ENCODE measurements at places on chromosomes 3 and 15.

DNA sequence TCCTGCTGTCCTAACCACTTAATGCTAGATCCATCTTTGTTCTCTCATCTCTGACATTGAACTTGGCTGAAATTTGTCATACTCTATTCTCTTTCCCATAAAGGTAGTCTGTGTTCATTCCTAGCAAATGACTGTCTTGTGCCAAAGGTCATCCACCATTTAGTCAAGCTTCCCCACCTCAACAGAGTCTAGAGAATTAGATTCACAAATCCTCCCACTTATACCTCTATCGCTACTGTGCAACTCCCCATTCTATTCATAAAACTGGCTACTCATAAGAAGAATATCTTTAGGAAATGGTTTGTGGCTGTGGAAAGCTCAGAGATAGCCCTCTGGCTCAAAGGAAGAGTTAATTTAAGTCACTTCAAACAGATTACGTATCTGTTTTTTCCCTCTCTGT is 59.7 kb upstream of the MBNL1 start:
- DNase-seq = no peak

DNA sequence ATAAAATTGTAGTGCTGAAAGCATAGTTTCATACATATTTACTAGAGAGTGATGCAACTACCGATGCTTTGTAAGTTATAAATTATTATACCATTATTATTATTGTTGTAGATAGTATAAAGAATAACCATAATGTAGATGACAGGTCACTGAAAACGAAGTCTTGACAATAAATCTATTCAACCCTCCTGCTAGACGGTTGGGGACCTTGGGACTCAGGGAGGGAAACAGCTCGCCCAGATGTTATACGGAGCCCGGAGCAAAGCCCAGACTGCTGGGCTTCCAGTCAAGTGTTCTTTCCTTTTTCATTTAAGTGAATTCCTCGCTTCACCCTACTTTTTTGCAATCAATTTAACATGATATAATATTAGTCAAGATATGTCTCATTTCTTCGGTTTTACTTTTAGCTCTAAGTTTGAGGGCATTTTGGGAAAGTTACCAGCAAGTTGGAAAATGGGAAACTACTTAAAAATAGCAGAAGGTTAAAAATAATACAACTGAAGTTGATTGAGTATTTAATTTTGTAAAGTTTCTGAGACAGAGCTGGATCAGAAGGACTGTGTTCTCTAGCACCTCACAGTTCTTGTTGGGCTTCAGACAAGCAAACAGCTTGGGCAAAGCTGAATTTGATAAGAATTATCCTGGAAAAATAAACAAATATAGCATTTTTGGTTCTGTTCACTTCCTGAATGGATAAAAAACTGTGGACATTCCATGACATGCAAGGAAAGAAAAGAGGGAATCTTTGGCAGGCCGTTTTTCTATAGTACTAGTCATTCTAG is 173.4 kb upstream of the TP63 start:
- DNase-seq = no peak

- no peak for DNase-seq
Measured at GRCh38 chr3:101725194-101725889, 928 bp downstream of the CEP97 start.

DNA sequence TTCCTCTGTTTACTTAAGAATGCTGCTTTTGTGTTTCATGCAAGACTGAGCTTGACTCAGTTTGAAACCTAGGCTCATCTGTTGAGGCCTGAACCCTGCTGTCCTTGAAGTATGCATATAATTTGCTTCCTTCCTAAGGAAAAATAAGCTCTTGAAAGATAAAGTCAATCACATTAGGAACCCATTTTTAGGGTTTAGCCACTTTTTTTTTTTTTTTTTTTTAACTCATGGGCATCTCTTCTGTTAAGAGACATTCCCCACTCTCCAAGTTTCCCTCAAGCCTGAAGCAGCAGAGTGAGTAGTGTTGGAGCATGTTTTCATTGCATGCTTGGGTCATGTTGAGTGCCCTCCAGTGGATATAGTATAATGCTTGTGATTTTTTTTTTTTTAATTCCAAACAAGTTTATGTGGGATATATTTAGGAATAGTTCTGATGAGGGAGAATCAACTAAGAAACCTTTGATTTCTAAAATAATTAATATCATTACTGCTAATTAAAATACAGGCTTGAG is 3.6 kb downstream of the CTNNB1 start:
- DNase-seq = no peak

- DNase-seq = no peak
Measured at GRCh38 chr3:119352034-119352609, 57.9 kb downstream of the ARHGAP31 start.

- DNase-seq = no peak
Measured at GRCh38 chr3:180409883-180410282, 192.1 kb upstream of the TTC14 start.

DNA sequence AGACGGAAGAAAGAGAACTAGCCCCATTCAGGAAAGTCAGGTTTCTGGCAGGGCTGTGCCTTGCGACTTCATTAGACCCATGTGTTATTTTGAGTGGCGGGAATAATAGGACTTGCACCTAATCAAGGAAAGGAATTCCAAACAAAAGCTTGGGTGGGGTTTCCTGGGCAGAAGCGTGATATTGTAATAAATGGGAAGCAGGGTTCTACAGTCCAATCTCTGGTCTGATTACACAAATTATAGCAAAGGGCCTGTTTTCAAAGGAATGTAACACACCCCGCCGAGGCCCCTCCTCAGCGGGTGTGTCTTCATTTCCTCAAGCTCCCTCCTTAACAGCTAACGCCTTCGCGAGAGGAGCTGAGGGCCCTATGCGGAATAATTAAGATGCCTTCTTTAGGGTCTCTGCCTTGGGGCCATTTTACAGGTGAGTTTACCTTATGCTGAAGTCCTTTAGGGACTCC is 396.0 kb upstream of the C2CD4B start:
- DNase-seq = no peak

DNA sequence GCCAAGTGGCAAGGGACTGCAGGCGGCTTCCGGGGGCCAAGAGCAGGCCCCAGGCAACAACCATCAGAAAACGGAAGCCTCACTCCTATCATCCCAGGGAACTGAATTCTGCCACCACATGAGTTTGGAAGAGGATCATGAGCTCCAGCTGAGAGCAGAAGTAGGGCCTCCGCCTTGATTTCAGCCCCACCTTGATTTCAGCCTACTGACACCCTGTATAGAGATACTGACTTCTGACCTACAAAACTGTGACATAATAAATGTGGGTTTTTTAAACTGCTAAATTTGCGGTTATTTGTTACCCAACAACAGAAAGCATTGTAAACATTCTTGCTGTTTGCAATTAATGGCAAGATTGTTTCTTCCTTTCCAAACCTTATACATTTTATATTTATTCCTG is 21.6 kb upstream of the RARRES1 start:
- DNase-seq = no peak

GRCh38 chr15:42059661-42060476 is 34.5 kb downstream of the PLA2G4D start:
- no peak for DNase-seq

GRCh38 chr3:145483992-145484391 is 677.0 kb downstream of the PLOD2 start:
- DNase-seq = no peak

DNA sequence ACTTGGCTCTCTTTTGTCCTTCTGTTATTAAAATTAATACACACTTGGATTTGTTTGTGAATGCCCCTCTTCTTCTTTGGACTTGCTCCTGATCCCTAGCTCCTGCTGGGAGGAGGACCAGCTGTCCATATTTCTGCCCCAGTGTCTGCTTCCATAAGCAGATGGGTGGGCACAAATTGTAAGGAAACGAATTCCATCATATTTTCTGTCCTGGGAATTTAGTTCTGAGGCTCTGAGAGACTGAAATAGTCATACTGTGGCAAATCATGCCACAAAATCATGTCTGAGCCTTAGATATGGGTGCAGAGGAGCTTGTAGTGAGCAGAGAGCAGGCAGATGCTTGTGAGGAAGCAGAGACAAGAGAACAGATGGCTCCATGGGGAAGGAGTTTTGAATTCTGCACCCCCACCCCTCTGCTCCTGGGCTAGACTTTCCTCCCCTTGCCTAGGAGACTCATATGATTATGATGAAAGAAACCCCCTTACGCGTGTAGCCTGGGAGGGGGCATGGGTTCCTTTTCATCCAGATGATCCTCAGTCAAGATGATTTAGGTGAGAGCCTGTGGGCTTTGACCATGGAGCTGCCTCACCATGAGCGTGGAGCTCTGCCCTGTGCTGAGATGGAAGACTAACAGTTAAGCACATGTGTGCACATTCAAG is 50.6 kb downstream of the SV2B start:
- no peak for DNase-seq

DNA sequence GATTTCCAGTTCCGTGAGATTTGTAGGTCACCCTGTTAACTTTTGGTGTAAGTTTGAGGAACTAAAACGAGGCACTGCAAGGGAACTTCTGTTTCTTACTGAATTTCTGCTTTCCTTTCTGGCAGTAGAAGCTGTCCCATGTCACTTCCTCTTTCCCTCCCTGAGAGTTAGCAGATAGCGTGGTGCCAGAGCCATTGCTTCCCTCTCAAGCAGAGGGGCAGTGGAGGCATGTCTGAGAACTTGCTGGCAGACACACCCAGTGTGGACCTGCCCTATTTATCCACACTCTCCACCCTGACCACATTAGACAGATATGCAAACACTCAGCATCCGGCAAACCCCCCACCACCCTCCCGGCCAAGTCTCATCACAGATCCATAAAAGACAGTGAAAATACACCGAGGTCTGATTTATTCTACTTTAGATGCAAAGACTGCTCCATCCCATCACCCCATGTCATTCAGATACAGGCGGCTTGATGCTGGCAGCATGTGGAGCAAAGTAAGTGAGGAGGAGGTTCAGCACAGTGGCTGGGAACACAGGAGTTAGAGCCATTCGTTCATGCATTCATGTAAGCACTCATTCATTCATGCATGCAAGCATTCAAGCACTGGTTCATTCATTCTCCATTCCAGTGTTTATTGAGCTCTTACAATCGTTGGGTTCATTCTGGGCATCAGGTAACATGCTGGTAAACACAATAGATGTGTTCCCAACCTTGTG is 324.7 kb downstream of the SHQ1 start:
- no peak for DNase-seq

GRCh38 chr3:111971533-111972130 is 7.2 kb upstream of the ABHD10 start:
- DNase-seq = no peak

GRCh38 chr3:187739094-187739560 is 6.1 kb downstream of the BCL6 start:
- DNase-seq = no peak

DNA sequence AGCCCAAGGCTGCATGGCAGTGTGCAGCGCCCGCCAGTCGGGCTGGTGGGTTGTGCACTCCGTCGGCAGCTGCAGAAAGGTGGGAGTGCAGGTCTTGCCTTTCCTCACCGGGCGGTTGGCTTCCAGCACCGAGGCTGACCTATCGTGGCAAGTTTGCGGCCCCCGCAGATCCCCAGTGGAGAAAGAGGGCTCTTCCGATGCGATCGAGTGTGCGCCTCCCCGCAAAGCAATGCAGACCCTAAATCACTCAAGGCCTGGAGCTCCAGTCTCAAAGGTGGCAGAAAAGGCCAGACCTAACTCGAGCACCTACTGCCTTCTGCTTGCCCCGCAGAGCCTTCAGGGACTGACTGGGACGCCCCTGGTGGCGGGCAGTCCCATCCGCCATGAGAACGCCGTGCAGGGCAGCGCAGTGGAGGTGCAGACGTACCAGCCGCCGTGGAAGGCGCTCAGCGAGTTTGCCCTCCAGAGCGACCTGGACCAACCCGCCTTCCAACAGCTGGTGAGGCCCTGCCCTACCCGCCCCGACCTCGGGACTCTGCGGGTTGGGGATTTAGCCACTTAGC is 4.3 kb downstream of the ISL2 start:
- DNase-seq = no peak

DNA sequence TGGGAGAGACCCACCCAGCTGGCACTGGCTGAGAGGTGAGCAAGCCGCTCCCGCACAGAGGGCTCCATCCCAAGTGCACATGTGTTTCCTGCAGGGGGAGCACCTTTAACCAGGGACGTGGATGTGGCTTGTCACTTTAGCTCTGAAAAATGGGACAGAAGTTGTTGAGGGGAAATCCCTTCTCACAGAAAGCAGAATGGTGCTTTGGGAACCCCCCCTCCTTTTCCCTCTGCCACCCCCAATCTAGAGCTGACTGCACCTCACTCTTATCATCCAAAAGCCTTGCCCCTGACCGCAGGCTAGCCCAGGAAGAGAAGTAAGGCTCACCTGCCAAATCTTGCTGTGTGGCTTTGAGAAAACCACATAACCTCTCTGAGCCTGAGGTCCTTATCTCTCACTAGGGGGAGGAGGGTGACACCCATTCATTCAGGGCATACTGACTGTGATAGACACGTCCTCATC is 77.9 kb downstream of the RPN1 start:
- DNase-seq = no peak

DNA sequence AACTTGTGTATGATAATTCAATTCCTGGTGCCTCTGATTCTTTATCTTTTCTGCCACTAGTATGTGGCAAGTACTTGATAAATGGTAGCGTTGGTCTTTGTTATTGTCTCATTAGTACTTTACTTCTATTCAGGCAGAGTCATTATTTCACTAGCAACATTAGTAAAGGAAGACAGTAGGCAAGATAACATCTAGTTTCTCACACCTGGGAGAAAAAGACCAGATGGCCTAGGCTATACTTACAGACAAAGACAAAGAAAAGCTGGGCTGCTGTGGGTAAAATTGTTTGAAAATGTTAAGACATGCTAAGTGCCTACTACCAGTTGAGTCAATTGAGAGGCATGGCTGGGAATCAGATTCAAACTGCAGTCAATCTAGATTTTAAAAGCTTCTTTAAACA is 198.7 kb upstream of the CMC1 start:
- DNase-seq = no peak

DNA sequence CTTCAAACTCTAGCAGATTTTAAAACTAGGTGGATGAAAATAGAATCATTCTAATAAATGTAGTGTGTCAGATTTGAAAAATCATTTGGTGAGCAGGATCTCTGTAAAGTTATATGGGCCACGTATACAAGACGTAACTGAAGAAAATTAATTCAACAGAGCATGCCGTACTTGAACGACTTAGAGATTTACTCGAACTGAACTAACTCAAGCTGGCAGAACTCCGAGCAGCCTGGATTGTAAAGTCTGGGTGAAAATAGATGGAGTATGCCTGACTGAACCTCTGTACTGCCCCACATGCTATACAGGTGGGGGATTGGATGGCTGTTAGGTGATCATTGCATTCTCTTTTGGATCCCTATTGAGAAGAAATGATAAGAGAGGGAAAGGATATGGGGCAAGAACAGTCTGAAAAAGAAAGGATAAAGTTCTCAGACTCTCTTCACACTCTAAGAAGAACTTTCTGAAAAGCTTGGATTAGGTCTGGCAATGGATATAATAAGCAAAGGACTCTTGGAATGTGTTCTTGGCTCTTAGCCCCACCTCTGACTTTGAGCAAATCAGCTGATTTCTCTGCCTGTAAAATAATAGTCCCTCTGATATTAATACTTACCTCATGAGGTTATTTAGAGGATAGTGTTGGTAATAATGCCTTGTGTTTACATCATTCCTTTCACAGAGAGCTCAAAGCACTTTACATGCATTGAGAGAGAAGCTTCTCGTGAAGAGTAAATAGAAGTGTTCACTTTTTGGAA is 147.5 kb downstream of the FILIP1L start:
- no peak for DNase-seq

DNA sequence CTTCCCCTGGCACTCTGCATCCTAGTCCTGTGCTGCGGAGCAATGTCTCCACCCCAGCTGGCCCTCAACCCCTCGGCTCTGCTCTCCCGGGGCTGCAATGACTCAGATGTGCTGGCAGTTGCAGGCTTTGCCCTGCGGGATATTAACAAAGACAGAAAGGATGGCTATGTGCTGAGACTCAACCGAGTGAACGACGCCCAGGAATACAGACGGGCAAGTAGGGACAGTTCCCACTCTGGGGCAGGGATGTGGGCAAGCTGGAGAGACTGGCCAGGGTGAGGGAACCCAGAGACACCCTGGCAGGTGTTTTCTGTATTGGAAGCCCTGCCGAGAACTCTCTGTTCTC is 247 bp downstream of the FETUB start:
- DNase-seq = no peak

Data from BJ (cell line).